NCI-H1694 (cell line): ENCODE measurements at places on chromosomes 13 and 19.

DNA sequence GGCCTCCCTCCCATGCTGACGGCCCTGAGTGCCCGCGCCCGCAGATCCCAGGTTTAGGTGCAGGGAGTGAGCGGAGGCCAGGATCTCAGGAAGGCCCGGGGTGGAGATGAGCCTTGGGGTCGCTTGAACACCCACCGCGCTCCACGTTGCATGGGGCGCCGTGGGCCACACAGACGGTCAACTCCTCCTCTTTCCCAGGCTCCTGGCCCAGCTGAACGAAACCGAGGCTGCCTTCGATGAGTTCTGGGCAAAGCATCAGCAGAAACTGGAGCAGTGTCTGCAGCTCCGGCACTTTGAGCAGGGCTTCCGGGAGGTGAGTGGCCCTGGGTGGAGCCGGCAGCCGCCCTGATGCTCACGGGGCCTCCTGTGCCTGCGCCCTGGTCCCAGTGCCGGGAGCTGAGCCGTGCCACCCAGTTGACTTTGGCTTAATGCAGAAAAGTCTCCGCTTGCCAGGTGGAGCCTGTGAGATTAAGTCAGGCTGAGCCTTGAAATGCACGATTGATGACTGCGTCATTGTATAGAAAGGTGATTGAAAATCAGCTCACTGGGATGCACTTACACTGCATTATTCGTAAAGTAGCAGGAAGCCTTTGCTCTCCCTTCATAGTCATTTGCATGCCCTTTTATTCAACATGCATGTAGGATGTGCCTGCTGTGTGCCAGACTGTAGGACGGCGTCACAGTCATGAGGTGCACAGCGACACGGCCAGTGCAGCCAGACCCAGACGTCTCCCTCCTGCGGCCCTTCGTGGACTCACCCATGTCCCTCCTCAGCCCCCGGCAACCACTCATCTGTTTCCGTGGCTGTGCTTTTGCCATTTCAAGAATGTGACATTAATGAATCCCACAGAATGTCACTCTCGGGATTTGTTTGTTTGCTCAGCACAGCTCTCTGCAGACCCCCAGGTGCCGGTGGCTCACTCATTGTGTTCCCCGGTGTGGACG lies 35.5 kb upstream of the F7 start:
- DNase-seq = no peak

- DNase-seq = no peak
Observed at GRCh38 chr19:17423429-17424208, 3.8 kb downstream of the MVB12A start.

DNA sequence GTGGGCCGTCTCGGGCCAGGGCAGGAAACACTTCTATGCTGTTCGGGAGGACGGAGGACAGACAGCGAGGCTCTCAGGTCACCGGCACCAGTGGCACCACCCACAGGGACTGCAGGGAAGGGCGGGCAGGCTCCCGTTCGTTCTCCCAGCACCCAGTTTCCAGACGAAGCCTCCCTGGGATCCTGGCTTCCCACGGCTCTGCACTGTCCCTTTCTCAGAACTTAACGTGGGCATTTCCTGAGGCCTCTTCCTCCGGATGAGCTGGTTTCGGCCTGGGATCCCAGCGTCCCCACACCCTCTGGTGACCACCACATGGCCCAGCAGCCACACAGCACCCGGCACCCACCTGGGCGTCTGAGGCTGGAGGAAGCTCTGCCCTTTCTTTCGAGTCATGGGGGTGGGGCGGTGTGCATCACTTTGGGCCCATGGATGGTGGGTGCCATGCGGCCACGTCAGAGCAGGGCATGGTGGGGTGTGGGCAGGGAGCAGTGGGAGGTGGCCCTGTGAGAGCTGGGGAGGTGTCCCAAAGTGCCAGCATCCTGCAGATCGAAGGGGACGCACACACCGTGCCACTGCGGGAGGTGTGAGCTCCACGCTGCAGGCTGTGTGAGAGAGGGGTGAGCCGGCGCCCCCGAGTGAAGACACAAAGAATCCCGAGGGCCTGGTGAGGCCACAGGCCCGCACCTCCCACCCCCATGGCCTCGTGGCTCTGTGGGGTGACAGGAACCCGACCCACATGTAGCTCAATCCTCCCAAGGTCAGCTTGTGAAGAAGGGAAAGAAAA lies 38.7 kb upstream of the GRTP1 start:
- no peak for DNase-seq

GRCh38 chr13:85074543-85075313 lies 724.5 kb downstream of the SLITRK6 start:
- no peak for DNase-seq

DNA sequence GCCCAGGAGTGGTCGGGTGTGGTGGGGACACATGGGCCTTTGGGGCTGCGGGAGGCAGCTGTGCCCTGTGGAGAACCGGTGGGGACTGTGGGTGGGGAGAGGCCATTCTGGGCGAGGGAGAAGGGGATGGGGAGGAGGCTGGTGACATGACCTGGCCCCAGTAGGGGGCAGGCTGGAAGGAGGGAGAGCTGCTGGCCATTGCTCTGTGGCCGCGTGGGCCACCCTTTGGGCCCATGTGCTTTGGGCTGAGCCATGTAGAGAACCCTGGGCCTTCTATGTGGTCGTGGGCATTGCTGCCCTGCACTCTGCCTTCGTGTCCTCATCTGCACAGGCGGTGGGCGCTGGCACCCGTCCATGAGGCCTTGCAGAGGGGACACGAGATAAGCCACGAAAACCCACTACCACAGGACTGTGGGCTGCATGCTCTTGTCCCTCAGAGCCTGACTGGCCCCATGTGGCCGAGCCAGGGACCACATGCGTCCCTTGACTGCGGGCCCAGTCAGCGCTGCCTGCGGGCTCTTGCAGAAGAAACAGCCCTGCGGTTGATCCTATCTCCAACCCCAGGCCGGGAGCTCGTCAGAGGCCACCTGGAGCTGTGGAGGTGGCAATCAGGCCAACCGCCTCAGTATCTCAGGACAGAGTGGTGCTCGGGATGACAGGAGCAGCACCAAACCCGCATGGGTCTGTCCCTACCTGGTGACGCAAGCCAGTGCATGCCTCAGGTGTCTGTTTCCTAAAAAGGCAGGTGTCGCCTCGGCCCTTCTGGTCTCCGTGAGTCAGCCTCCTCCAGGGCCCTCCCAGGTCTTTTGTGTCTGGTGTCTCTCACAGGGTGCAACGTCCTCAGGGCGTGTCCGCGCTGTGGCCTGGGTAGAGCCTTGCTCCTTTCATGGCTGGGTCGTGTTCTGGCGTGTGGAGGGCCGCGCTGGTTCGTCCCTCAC lies 14.3 kb downstream of the FZR1 start:
- no peak for DNase-seq

GRCh38 chr19:40641281-40641680 lies 40.1 kb downstream of the LTBP4 start:
- no peak for DNase-seq

DNA sequence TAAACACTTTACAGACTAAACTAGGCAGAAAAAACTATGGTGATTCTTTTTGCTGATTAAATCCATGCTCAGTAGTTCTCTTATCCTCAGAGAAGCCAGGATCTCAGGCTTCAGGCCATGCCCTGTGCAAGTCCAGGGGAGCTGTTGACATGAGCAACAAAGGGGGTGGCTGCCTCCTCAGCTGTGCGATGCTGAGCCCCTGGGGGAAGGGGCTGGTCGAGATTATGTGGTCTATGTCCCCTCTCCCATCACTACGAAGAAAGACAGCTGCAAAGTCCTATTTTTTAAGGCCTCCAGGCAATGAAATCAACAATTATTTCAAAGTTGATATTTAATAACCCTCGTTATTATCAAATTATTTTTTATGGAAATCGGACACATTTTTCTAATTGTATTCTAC lies 37.0 kb downstream of the IRS2 start:
- no peak for DNase-seq

- DNase-seq = no peak
Observed at GRCh38 chr13:99809926-99810325, 161.6 kb downstream of the ZIC5 start.

DNA sequence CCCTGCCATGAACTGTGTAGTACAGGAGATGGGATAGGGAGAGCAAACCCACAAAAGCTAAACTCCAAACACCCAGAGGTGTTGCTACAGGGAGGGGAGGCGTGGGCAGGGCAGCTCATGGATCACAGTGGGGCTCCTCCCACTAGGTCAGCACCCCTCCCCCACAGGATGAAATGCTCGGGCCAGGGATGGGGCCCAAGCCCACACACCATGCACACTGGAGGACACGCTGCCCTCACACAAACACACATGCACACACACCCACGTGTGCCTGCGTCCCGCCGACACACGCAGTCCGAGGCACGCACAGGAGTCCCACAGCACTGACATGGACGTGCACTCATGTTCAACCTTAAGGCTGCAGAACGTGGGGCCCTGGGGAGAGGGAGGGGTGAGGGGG lies 6.0 kb upstream of the CCNP start:
- DNase-seq = no peak

- no peak for DNase-seq
Observed at GRCh38 chr13:51663973-51664957, 80.0 kb downstream of the WDFY2 start.

- no peak for DNase-seq
Observed at GRCh38 chr19:3625996-3626472, 556 bp downstream of the CACTIN start.

DNA sequence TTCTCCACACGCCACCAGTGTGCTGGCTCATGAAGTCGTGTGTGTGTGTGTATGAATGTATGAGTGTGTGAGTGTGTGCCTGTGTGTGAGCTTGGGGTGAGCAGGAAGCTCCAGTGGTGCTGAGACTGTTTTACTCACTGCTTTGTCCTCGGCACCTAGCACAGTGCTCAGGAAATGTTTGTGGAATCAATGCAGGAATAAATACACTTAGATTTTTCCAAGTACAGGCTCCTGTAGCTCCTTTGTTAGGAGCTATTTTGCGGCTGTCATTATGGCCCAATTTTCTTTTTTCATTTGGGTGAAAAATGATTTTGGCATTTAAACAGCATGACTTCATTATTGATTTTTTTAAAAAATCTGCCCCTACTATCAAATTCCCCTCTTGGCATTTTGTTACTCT lies 193.5 kb upstream of the KL start:
- DNase-seq = no peak

GRCh38 chr13:27283906-27284493 lies 13.4 kb downstream of the RASL11A start:
- no peak for DNase-seq

DNA sequence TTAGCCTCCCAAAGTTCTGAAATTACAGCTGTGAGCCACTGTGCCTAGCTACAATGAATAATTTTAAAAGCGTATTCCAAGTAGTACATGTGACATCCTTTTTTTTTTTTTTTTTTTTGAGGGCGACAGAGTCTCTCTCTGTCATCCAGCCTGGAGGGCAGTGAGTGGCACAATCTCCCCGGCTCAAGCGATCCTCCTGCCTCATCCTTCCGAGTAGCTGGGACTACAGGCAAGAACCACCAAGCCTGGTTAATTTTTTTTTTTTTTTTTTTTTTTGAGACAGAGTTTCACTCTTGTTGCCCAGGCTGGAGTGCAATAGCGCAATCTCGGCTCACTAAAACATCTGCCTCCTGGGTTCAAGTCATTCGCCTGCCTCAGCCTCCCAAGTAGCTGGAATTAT lies 3.8 kb upstream of the PRR12 start:
- DNase-seq = no peak

DNA sequence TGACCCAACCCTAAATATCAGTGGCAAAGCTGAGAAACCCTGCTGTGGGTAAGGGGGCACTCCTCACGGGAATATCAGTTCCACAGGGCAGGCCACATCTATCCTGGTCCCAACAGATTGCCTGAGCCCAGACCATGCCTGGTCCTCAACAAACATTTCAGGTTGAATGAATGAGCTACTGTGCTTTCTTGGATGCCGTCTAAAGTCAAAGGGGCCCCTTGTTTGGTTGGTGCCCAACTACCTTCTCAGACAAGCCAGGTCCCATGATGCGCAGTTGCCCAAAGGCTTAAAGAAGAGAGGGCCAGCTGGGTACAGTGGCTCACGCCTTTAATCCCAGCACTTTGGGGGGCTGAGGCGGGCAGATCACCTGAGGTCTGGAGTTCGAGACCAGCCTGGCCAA lies 2.4 kb downstream of the DPP9 start:
- DNase-seq = no peak
